ENCODE measurements at places on chromosomes 3 and 15. TPM values are rescaled to one million over a fixed set of nuclear protein-coding genes. Genes with fewer than 3 reads are reported as not detected.
A peak's percentile ranks its signal among the peaks of the same experiment; 100 is the strongest.

DNA sequence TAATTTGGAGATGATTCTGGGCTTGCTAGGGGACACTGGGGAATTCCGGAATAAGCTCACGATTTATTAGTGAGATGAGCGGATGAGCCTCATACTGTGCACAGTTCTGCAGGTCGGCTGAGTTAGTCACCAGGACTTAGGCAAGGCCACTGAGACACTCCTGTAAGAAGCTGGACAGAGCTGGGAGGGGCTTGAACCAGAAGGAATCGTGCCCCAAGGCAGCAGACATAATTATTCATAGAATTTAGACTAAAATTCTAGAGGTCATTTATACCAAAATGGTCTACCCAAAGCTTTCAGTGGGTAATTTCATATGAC lies 121.4 kb downstream of the VGLL4 start:
- no peak overlapping the region for H3K27ac ChIP-seq
- H3K27me3 ChIP-seq = no peaks in the 10 kb centered on the region

DNA sequence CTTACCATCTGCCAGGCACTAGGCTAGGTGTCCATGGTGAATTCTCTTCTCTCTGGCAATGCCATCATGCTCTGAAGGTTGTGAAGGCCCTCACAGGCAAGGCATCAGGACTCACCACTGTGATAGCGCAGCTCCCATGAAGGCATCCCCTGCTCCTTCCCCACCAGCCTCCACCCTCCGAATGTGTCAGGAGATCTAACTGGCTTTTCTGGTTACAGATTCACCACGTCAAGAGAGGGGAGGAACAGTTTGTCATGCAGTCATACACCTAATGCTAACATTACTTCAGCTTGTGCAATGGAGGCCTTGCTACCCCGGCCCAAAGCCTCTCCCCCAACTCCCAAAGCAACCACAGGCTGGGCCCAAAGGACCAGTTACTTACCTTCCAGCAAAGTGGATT lies 8.9 kb upstream of the CMTM8 start:
- H3K4me3 ChIP-seq = no peak overlapping the region
- no peaks in the 10 kb centered on the region for H3K36me3 ChIP-seq
- no peak overlapping the region for H3K27ac ChIP-seq
- H3K27me3 ChIP-seq = no peaks in the 10 kb centered on the region
- H3K4me1 ChIP-seq = no peaks in the 10 kb centered on the region

CHST13 gene
- total RNA-seq = 6.4 TPM

DNA sequence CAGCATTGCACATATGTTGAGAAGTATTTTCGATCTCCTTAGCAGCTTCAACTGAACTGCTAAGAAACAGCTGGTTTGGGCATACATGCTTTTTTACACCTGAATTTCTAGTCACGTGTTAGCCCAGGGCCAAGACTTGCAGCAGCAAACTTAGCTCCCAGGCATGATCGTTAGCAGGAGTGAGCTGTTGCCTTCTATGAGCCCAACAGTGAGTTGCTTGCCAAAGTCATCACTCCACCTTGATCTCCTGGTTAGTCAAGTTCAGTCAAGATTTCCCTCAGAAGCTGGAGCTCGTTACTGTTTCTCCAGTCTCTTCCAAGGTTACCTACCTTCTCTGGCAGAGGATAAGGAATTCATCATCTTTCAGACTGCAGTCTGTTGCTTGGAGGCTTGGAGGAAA lies 100.4 kb upstream of the SEMA6D start:
- no peaks in the 10 kb centered on the region for H3K27me3 ChIP-seq
- H3K4me3 ChIP-seq = no peak overlapping the region
- H3K36me3 ChIP-seq = no peaks in the 10 kb centered on the region
- no peak overlapping the region for H3K27ac ChIP-seq
- no peak for DNase-seq

DNA sequence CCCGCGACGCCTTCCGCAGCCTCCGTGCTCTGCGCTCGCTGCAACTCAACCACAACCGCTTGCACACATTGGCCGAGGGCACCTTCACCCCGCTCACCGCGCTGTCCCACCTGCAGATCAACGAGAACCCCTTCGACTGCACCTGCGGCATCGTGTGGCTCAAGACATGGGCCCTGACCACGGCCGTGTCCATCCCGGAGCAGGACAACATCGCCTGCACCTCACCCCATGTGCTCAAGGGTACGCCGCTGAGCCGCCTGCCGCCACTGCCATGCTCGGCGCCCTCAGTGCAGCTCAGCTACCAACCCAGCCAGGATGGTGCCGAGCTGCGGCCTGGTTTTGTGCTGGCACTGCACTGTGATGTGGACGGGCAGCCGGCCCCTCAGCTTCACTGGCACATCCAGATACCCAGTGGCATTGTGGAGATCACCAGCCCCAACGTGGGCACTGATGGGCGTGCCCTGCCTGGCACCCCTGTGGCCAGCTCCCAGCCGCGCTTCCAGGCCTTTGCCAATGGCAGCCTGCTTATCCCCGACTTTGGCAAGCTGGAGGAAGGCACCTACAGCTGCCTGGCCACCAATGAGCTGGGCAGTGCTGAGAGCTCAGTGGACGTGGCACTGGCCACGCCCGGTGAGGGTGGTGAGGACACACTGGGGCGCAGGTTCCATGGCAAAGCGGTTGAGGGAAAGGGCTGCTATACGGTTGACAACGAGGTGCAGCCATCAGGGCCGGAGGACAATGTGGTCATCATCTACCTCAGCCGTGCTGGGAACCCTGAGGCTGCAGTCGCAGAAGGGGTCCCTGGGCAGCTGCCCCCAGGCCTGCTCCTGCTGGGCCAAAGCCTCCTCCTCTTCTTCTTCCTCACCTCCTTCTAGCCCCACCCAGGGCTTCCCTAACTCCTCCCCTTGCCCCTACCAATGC lies 2.0 kb downstream of the ISLR start:
- no peaks in the 10 kb centered on the region for H3K36me3 ChIP-seq
- DNase-seq = no peak
- no peak overlapping the region for H3K27ac ChIP-seq
- peaks cover 11% of the 10 kb centered on the region for H3K4me1 ChIP-seq

ROBO2 gene
- 0.32 TPM for total RNA-seq

CXCR6 gene
- 6.7 TPM for total RNA-seq

DNA sequence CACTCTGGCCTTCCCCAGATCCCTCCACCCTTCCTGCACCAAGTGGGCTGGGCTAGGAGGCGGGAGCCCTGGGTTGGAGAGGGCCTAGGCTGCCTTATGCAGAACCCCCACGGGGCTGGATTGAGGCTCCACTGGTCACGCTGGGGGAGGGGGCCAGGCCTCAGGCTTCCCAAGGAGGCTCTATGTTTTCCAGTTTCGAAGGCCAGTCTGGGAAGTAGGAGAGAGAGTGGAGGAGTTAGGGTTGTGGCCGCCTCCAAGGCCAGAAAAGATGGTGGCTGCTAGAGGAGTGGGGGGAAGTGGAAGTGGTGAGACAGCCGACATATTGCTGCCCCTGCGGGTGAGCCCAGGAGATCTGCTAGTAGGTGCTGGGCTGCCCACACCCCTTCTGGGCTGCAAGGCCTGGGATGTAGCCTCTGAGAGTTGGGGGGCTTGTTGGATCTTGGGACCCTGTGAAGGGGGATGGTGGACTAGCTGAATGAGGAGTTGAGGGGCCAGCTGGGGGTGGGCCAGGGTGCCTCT lies 1.2 kb downstream of the GNAI2 start:
- peak overlapping the region; percentile 54 for H3K4me3 ChIP-seq
- no peaks in the 10 kb centered on the region for H3K36me3 ChIP-seq
- DNase-seq = no peak
- peak overlapping the region; percentile 91 for H3K27ac ChIP-seq
- H3K27me3 ChIP-seq = no peaks in the 10 kb centered on the region

- no peaks in the 10 kb centered on the region for H3K27me3 ChIP-seq
- DNase-seq = no peak
- no peak overlapping the region for H3K4me3 ChIP-seq
- H3K36me3 ChIP-seq = no peaks in the 10 kb centered on the region
- H3K4me1 ChIP-seq = no peaks in the 10 kb centered on the region
Measured at GRCh38 chr3:16012086-16012485, 162.4 kb upstream of the GALNT15 start.
